ENCODE measurements at places on chromosomes 2 and 18.

DNA sequence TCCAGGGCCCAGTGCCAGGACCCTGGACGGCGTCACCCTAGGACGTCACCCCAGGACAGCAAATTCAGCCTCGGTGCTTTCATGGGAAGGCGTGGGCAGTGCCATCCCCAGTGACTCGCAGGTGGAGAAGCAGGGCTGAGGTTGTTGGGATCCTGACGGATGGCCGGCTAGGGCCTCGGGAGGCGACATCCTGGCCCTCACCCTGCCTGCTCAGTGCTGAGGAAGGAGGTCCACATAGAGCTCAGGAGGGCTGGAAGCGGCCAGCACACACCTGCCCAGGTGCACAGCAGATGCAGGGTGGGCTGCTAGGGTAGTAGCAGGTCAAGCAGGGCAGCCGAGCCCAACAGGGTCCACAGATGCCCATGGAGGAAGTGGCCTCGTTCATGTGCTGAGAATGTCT, 482.0 kb upstream of the SALL3 start:
- no peak for DNase-seq

GRCh38 chr2:137689549-137689948, 274.7 kb upstream of the HNMT start:
- DNase-seq: no peak

DNA sequence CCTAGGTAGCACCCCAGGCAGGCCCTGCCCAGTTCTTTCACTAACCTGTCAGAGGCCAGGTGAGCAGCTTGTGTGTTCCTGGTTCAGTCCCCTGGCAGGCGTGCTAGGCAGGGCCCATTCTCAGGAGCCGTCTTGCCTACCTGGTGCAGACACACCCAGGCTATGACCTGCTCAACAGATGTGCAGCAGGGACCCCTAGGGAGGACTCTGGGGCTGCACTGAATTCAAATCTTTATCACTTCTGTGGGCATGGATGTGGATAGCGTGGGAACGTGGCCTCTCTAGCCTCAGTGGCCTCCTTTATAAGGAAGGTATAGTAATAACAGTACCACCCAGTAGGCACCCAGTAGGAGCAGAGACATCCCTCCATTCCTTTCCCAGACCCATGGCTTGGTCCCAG, 48.4 kb downstream of the PLEKHB2 start:
- DNase-seq: no peak

- DNase-seq: no peak
Observed at GRCh38 chr2:228624733-228625132, 443.2 kb upstream of the SPHKAP start.

DNA sequence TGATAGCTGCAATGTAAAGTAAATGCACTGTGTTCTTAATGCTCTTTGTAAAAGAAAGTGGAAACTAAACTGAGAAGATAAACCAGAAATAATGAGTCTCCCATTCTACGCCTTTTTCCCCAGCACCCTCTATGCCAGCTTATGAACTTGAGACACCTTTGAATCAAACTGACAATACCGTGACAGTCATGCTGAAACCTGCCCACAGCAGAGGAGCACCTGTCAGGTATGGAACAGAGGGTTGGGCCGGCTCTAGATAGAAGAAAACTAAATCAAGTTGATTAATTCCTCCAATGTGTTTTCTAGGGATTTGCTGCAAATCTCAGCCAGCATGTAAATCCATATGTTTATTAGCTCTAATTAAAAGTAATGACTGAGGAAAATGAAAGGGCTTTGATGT, 520.6 kb upstream of the RAB12 start:
- DNase-seq: no peak

DNA sequence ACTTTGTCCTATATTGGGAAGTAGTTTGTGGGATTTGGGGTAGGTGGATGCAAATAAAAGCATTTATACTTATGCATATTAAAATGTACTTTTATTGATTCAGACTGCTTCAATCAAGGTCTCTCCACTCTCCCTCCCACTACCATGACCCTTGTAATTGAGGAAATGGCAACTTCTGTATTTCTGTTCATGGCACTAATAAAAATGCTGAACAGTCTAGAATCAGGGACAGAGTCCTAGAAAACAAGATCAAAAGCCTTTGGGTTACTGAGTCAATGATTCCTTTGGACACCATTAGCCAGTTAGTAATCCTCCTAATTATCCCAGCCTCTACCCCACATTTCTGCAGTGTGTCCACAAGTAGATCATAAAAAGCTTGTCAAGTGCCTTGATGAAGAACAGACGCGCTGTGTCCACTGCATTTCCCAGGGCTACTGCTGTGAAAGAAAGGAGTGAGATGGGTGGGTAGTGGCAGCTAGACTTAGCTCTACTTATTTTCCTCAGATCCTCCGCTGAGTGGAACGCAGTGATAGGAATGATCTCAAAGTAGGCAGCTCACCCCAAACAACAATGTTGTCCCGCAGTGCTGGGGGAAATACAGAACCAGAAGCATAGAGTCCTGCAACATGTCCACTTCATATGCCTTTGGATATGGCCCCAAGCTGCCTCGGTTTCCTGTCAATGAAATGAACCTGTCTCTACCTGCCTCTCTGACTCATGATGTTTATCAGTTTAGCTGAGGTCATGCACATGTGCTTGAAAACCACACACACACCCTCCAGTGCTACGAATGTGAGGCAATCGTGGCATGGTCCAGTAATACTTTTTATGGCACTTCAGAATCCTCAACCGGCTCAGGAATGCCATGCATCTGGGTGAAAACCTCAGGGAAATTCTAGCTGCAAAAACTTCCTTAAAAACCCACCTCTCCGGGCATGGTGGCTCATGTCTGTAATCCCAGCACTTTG, 115.5 kb downstream of the COL6A3 start:
- no peak for DNase-seq

- DNase-seq: peak; percentile 19
Observed at GRCh38 chr18:23864624-23865023, 149.9 kb upstream of the TTC39C start.

DNA sequence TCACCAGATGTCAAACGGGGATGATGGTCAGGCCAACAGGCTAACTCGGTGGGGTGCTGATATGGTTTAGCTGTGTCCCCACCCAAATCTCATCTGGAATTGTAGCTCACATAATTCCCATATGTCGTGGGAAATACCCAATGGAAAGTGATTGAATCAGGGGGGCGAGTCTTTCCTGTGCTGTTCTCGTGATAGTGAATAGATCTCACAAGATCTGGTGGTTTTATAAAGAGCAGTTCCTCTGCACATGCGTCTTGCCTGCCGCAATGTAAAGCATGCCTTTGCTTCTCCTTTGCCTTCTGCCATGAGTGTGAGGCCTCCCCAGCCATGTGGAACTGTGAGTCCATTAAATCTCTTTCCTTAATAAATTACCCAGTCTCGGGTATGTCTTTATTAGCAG, 74.4 kb upstream of the YWHAQ start:
- peak; percentile 67 for DNase-seq

- no peak for DNase-seq
Observed at GRCh38 chr2:167581961-167582574, 665.3 kb downstream of the STK39 start.

- DNase-seq: no peak
Observed at GRCh38 chr2:239328351-239329191, 72.2 kb downstream of the HDAC4 start.

DNA sequence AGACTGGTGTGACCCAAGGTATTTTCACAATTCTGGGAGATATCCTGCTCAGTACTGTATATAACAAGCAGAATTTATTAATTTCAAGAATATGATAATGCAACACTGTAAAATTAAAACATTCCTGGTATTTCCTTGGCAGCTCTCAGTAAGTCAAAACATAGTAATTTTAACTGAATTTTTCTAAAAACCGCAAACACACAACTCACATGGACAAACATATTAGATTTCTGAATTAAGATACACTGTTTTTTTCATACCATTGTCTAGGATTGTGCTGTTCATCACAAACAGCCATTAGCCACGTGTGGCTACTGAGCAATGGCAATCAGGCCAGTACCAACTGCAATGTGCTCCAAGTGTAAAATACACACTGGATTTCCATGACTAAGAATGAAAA, 29.6 kb downstream of the LPIN2 start:
- DNase-seq: no peak

GRCh38 chr2:29192526-29192925, 77.3 kb downstream of the CLIP4 start:
- no peak for DNase-seq

- peak; percentile 84 for DNase-seq
Observed at GRCh38 chr2:148658807-148659722, 14.5 kb downstream of the EPC2 start.

- no peak for DNase-seq
Observed at GRCh38 chr2:4181062-4181461, 477.7 kb downstream of the DCDC2C start.

DNA sequence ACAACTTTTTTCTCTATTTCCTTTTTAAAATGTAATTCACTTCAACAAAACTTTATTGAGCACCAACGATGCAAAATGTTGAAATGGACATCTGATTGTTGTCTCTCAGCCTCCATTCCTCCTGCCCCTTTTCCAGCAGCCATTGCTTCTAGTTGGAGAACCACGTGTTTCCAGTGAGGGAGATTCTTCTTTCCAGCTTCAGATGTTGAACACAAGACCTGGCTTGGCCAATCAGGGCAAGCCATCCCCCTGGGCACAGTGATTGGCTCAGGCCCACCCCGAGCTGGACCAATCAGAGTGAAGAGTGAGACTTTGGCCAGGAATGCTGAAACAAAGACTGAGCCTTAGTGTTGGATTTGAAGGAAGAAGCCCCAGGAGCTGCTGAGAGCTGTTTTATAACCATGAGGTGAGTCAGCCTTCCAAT, 59.0 kb downstream of the E2F6 start:
- no peak for DNase-seq

GRCh38 chr2:161997916-161998471, 76.0 kb downstream of the DPP4 start:
- DNase-seq: no peak

DNA sequence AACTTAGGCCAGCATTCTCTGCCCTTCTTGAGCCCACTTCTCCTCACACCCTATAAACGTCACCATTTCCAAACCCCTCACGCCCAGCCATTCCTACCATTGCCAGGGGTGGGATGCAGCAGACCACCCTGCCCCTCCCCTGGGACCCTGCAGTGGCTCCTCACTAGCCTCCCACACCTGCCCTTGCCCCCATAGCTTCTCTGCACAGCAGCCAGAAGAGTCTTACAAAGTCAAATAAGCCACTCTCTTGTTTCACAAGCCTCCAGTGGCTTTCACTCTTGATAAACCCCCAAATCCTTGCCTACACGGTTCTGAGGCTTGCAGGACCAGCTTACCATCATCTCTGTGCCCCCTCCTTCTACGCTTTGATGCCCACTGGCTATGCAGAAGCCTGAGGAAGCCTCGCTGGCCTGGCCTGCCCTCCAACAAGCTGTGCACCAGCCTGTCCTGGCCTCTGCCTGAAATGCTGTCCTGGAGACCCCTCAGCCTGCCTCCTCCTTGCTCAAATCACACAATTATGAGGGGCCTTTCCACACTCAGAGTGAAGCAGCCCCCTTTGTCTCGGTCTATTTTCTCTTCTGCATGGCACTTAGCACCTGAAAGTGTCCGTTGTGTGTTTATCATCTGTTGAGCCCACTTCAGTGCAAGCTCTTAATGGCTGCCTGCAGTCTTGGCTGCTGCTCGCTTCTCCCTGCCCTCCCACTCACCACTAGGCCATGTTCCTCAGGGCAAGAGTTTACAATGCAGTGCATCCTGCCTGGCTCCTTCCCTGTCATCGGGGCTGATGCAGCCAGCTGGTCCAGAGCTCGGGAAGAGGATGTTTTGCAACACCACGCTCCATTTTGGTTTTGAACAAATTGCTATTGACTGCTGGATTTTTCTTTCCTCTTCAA, 82.6 kb upstream of the RGPD5 start:
- no peak for DNase-seq

GRCh38 chr2:218378053-218378452, 4.0 kb upstream of the SLC11A1 start:
- peak; percentile 97 for DNase-seq

GRCh38 chr2:214341646-214342045, 69.2 kb upstream of the VWC2L start:
- peak; percentile 72 for DNase-seq

DNA sequence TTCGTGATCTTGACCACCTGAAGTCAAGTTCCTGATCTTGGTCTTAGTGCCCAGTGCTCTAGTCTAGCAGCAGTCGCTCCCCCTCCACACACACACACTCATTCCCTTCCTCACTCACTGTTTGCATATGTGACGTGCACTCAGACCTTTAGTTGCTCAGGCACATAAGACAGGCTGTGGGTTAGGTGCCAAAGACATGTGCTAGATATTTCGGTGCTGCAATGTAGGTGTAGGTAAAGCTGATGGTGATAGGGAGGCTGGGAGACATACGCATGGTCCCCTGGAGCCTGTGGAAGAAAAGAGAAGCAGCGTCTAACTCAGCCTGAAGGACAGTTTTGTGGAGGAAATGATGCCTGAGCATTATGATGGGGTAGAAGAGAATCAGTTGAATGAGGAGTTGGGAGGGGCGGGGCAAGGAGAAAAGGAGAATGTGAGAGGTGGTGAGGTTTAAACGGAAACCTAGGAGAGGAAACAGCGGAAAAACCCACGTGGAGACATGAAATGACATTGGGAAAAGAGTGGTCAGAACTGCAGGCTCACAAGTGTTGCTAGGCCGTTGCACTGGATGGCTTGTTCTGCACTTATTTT, 3.8 kb downstream of the TTC39C start:
- DNase-seq: no peak

GRCh38 chr18:73119574-73119973, 251.8 kb upstream of the NETO1 start:
- no peak for DNase-seq

GRCh38 chr2:197164141-197164754, 146.3 kb downstream of the ANKRD44 start:
- no peak for DNase-seq

DNA sequence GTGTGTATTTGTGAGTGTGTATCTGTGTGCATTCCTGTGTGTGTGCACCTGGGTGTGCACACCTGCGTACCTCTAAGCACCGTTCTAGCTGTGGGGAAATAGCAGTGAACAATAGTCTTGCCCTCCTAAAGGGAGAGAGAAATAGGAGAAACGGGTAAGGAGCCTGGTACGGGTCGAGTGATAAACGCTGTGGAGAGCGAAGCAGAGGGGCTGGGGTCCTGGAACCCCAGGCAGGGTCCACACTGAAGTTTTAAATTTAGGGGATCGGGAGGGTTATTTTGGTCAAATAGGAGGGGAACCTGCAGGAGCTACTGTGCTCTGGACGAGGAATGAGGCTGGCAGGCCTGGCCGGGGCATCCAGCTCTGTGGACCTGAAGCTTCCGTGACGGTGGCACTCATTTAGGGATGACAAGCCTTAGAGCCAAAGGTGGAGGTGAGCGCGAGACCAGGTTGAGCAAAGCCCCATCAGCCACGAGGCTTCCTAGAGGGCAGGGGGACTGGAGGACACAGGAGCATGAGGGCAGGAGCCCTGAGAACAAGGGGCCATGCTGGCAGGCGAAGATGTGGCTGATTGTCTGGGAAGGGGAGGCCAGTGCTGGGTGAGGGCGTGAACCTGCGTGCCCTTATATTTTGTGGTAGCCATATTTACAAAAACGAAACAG, 188.0 kb downstream of the RTP5 start:
- no peak for DNase-seq

DNA sequence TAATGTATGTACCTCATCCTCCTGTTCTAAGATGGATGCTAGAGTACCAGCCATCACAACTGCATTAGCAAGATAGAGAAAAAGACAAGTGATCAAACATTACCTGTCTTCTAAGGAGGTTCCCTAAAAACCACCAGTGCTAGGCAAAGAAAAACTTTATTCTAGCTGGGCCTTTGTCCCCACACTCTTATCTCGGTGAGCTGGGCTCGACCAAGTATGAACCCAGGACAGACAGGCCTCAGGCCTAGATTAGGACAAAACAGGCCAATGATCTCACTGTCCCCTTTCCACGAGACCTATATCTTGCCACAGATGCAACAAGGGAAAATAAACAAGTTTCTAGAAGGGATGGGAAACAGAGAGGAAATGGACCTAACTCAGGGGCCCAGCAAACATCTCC, 127.6 kb upstream of the PKDCC start:
- DNase-seq: no peak

Measured in inflammatory macrophage treated with lipopolysaccharide for 4 hours (primary cell).